ENCODE measurements at places on chromosomes 3 and 15. TPM values are rescaled to one million over a fixed set of nuclear protein-coding genes. Genes with fewer than 3 reads are reported as not detected.

Gene GOLGA8M
- total RNA-seq = 1.0 TPM

Gene NANOGP8
- 0.91 TPM for total RNA-seq

Gene PRR23E
- total RNA-seq = not detected

Gene ABCC5
- 22.8 TPM for total RNA-seq

Gene MST1R
- total RNA-seq = 1.3 TPM

Gene CD276
- total RNA-seq = 125 TPM

Gene COMMD2
- total RNA-seq = 55.7 TPM

Gene CCDC54
- not detected for total RNA-seq

Gene FBXO40
- total RNA-seq = not detected

Gene PRSS50
- under 0.01 TPM for total RNA-seq

Gene KNG1
- total RNA-seq = not detected

All from articular chondrocyte of knee joint (primary cell).